Left lung (tissue), 14 donors: ENCODE measurements at places on chromosomes 13 and 19. TPM values are rescaled to one million over a fixed set of nuclear protein-coding genes. Genes with fewer than 3 reads are reported as not detected.

The CC2D1A gene
- total RNA-seq = 33.7 TPM

The ADAMTS10 gene
- 18.5 TPM for total RNA-seq

- no peaks in the 10 kb centered on the region for H3K4me1 ChIP-seq
- H3K27ac ChIP-seq = no peak overlapping the region
- H3K36me3 ChIP-seq = no peaks in the 10 kb centered on the region
Measured at GRCh38 chr13:111345682-111346081, 25.2 kb downstream of the TEX29 start.

DNA sequence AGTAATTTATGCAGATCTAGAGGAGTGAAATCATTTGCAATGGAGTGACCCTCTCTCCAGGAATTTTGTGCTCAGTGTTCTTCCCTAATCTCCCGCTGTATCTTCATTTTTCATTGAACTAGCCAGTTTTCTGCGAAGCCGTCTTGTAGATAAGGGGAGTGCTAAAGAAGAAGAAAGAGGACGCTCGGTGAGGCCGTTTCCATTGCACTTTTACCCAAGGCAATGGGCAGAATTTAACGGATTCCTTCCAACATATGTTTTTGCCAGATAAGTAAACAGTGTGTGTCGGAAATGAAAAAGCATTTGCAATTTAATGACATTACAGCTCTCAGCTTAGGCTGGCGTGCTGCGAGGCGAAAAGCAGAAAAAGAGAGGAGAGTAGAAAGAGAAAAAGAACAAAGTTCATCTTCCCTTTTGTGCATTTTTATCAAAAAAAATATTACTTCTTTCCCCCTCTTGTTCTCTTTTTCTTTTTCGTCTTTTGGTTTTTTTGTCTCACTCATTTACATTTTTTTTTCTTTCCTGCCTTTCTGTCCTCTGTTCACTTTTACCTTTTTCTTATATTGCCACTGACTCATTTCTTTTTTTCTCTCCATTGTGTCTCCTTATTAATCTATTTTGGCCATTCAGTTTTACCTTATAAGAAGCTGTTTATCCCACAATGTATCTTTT is 49.9 kb downstream of the SOX21 start:
- no peak overlapping the region for H3K4me3 ChIP-seq
- H3K27ac ChIP-seq = no peak overlapping the region
- H3K4me1 ChIP-seq = no peaks in the 10 kb centered on the region
- peaks cover 44% of the 10 kb centered on the region for H3K27me3 ChIP-seq
- no peaks in the 10 kb centered on the region for H3K36me3 ChIP-seq
- DNase-seq = no peak

GRCh38 chr19:17406046-17406886 is 836 bp upstream of the BST2 start:
- peak overlapping the region; percentile 10 for H3K4me3 ChIP-seq
- no peak for DNase-seq
- H3K27ac ChIP-seq = peak overlapping the region; percentile 89
- no peaks in the 10 kb centered on the region for H3K4me1 ChIP-seq
- H3K27me3 ChIP-seq = no peaks in the 10 kb centered on the region
